ENCODE measurements at places on chromosomes 2 and 18.

- DNase-seq: no peak
Measured at GRCh38 chr2:139946690-139947089, 1166.5 kb upstream of the NXPH2 start.

DNA sequence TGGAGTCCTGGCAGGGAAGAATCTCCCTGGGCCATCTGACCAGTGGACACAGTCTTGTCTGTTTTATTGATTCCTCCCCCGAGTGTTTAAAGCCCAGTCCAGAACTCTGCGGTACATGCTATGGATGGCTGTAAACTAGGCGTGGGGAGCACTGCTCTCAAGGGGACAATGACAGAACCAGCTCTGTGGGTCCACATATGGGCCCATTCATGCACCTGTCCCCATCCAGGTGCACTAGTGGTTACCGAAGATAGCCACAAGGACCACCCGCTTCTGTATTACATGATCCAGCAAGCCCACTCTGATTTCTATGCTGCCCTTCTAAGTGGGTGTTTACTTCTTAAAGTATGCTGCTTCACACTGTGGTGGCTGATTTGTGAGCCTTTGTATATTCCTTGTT, 21.0 kb downstream of the CHST10 start:
- no peak for DNase-seq

DNA sequence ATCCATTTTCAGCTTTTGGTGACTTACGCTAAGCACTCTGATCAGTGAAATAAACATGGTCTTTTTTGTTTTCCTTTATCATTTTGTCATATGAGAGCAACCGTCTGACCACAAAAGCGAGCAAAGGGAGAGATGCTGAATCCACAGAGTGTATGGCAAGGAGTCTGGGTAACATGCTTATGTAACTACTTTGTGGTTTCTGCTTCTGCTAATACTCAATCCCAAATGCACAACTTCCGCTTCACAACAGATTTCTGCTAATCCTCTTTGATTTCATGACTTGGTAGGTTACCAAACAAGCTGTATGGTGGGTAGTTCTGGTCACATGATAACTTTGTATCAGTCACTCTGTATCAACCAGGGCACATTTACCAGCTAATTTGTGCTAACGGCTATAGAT, 908.4 kb upstream of the CRIM1 start:
- no peak for DNase-seq

DNA sequence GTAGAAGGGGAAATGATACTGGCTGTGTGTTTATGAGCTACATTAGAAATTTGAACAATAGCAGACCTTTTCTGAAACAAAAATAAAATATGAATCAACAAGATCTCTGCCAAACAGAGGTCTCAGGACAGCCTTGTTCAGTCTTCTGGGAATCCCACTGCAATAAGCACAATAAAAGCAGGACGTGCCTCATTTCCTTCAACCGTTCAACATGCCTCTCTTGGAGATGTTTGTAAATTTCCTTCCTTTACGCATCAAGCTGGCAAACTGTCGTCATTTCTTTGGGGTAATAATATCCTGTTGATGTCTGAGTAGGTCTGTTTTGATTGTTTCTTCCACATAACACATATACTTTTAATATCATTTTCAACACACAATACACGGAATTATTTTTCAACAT, 77.2 kb downstream of the TCF4 start:
- DNase-seq: no peak

GRCh38 chr2:24924266-24924665, 4.2 kb upstream of the ADCY3 start:
- DNase-seq: no peak

DNA sequence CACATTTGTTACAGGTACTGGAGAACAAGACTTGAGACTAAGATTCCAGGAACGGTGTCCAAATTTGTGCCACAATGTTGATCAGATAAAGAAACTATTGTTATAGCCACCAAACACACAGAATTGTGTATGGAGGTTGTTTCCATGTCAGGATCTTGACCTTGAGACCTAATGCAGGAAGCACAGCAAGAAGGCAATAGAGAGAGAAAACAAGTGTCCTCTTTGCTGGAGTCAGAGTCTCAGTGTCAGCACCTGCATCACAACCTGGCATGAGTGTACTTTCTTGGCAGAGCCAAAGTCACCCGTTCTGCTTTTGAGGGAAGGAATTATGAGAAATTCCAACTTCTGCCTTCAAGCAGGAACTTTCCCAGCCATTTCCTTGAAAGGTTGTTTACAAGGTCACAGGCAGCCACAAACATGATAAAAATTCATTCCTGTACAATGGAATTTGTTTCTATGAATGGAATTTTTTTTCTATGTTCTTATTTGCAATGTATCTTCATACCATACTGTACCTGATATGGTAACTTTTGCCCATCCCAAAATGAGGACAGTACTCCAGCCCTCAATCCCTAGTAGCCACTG, 118.4 kb downstream of the PKP4 start:
- no peak for DNase-seq

DNA sequence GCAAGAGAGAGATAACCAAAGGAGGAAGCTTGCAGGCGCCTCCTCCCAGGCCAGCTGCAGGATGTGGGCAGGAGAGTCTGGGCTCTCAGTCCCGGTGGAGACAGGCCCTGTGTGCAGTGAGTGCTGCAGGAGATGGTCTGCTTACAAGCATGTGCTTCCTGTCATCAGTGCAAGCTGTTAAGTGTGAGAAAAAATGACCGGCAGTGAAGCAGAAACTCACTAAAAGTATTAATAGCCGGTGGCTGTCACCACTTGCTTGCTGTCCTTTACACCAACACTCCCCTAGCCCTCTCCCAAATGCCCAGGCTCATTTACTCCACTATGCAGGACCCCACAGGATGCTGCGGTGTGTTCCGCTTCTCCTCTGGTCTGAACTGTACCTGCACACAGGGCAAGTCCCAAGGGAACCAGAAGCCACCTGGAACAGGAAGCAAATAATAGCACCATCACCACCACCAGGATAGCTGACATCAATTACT, 435.6 kb upstream of the HS6ST1 start:
- DNase-seq: no peak

- no peak for DNase-seq
Measured at GRCh38 chr2:28751956-28752630, 463 bp downstream of the PPP1CB start.

- DNase-seq: no peak
Measured at GRCh38 chr2:42060028-42060427, 12.2 kb downstream of the PKDCC start.

DNA sequence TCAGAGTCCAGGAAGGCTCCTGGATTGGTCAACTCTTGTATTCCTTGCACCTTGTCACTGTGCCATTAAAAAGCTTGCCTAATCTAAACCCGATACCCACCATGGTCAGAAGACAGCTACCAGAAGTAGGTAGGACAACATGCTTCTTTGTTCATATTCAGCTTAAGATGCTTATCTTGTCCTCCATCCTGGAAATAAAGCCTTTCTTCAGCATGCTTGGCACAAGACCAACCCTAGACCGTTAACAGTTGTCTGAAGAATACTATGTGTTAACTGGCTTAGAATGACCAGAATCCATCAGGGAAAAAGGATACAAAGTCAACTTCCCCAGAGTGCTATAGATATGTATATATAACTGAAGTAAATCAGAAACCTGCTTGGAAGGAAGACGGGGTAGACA, 193.9 kb downstream of the ZRANB3 start:
- no peak for DNase-seq

DNA sequence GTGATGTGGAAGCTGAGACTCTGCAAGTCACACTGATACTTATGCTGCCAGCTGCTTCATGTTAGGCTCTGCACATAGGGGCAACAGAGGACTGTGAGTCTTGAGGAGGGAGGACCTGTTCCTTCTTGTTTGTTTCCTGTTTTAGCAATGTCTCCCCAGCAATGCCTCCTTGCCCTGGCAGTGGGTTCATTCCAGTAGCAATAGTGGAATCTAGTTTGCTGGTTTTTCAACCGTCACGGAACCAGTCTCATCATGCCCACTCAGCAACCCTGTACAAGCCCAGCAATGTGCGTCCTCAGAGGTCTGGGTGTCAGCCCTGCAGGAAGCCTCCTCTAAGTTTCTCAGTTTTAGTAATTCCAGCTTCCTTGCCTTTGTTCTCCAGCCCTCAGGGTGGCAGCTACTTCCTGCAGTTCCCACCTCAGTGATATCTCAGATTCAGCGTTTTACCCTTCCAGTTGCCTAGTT, 20.5 kb upstream of the ITGB6 start:
- DNase-seq: no peak

DNA sequence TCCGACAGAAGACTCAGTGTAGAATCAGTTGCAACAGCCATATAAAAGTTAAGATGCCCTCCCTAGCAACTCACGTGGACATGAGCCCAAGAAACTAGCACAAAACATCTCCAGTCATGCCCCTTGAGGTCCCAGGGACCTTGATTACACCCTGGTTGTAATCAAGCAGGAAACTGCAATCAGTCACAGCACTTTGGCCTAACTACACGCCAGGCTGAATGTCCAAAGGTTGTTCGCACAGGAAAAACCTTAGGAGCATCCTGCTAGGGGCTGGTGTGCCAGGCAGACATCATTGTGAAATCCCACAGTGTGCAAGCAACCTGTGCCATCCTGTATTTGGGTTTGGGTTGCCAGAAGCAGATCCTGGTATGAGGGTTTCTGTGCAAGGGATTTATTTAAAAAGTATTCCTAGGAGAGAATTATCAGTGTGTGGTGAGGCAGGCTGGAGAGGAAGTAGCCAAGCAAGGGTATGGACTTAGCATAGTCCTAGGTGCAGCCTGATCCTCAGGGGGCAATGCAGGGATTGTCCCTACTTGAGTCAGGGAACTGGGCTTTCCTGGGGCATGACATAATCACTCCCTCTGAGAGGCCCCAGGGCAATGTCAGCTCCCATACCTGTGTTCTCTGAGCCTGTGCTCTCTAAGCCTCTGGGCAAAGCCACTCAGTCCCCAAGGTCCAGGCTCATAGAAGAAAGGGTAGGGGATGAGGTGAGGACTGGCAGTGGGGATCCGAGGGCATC, 17.8 kb upstream of the SULT1C2 start:
- DNase-seq: no peak

GRCh38 chr2:183010112-183010511, 28.1 kb downstream of the NCKAP1 start:
- DNase-seq: peak; percentile 24

- peak; percentile 79 for DNase-seq
Measured at GRCh38 chr2:42967959-42968674, 175.7 kb upstream of the HAAO start.
